ENCODE measurements at places on chromosomes 11 and 22.

DNA sequence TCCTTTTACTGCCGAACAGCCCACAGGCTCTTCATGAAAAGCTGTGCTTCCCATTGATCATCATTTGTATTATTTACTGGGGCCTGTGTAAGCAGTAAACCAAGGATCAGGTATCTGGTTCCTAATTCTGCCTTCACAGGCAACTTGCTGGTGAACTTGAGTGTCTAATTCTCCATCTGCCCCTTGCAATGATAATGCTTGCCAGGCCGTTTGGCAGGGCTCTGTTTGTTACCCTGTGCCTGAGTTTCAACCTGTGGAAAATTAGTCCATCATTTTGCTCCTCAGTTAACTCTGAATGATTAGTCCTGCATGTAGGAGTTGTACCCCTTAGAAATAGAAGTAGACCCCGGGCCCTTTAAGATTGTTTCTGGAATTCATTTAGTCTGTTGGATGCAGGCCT, 298.4 kb upstream of the CADM1 start:
- DNase-seq, result no peak

GRCh38 chr11:45805305-45806071, 539 bp downstream of the SLC35C1 start:
- DNase-seq, result no peak

DNA sequence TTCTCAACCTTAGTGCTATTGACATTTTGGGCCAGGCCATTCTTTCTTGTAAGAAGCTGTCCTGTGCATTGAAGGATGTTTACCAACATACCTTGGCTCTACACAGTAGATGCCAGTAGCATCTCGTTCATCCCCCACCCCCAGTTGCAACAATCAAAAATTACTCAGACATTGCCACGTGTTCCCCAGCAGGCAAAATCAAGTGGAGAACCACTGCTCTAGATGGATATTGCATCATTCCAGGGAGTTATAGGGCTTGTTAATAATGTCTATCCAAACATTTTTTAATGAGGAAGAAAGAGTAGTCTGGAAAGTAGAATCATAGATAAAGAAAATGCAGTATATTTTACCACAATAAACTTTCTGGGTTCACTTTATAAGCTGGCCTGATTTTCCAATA, 64.1 kb downstream of the PRMT3 start:
- DNase-seq, result no peak

DNA sequence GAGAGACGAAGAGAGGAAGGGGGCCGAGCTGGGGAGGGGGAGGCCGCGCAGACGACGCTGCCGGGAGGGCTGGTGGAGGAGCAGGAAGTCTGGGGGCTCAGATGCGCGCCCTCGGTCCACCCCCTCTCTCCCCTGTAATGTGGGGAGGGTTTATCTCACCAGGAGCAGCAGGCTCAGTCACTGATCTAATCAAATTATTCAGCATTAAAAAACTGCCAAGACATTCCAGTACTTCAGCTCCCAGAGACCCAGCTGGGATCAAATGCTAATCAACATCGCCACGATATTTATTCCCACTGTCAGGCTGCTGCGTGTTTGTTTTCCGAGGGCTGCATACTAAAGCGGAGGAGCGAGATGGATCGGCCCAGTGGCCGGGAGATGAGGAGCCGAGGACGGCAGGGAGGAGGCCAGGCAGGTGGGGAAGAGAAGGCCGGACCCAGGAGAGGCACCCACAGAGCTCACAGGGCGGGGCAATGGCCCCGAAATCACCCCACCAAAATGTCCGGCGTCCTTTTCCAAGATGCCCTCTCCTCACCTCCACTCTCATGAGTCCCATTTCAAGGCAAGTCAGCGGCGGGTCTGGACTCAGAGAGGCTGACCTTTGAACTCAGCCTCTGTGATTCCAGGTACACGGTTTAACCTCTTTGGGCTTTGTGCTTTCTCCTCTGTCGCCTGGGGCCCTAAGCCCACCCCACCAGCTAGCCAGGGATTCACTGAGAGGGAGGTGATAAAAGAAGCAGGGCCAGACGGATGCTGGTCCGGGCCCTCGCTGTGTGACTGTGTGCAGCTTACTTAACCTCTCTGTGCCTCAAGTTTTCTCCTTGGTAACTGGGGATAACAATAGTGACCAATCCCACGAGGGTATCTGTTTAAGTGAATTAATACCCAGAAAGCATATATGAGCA, 502.1 kb downstream of the MN1 start:
- DNase-seq, result no peak

DNA sequence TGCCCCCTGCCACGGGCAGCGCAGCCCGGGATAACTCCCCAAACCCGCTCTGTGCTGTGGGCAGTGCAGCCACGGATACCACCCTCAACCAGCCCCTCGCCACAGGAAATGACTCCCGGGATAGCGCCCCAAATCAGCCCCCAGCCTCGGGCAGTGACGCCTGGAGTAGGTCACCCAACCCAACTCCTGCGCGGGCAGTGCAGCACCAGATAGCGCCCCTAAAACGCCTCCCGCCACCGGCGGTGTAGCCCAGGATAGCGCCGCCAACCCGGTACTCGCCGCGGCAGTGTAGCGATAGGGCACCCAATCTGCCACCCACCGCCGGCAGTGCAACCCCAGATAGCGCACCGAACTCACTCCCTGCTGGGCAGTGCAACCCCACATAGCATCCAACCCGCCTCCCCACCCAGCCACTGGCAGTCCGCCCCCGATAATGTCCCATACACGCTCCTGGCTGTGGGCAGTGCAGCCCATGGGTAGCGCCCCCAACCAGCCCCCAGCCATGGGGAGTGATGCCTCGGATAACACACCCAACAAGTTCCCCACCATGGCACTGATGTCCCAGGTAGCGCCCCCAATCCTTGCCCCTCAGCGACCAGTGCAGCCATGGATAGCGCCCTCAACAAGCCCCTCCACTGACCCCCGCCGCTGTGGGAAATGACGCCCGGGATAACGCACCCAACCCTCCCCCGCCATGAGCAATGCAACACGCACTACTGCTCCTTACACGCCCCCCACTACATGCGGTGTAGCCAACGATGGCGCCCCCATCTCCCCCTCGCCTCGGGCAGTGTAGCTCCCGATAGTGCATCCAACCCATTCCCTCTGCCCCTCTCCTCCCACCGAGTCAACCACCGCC, 1.5 kb downstream of the RFPL2 start:
- no peak for DNase-seq

DNA sequence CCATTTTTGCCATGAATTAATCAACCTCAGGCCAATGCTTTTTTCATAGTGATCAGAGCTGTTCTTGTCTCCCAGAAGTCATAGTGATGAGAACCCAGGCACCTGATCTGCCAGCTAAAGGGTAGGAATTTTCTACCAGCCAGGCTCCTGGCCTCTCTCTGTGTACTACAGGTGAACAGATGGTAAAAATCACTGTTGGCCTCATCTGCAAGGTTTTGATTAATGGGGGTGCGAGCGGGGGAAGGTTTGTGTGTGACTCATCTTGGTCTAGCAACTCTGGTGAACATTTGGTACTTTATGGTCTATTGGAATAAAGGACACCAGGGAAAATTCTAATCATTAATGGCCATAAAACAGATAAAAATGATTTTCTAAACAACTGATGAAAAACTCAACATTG, 14.4 kb upstream of the APOL4 start:
- DNase-seq, result no peak

DNA sequence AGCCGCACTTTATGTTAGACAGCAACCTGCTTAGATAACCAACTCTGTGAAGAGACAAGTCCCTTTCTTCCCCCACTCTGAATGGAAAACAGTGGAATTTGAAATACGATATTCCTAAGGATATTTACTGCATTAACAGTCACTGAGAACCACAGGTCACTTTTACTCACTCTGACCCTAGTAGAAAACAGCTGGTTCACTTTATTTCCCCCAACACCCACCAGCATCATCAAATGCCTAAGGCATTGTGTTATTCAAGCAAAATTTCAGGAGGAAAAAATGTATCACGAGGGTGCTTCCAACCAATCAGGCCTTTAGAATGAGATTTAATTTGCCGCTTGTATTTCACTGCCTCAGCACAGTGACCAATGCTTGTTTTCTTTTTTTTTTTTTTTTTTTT, 1134.1 kb upstream of the CCDC90B start:
- no peak for DNase-seq

DNA sequence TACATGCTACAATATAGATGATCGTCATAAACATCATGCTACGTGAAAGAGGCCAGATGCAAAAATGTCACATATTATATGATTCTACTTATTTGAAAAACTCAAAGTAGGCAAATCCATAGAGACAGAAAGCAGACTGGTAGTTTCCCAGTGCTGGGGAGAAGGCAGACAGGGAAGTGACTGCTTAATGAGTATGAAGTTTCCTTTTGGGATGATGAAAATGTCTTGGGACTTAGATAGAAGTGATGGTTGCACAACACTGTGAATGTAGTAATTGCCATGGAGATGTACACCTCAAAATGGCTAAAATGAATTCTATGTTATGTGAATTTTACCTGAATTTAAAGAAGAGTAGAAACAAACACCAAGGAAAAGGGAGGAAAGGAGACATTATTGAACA, 45.2 kb upstream of the EHF start:
- no peak for DNase-seq

DNA sequence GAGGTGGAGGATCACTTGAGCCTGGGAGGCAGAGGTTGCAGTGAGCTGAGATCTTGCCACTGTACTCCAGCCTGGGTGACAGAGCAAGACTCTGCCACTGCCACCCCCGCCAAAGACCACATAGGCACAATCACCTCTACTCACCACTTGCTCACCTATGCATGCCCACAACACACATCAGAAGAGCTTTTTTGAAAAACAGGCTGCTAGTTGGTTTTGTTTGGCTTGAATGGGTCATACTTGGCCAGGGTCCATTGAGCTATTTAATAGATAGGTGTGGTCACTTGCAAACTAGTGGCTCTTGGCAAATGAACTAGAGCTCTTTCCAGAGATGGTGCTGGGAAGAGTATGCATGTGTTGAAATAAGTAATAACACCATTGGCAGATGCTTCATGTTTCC, 80.1 kb downstream of the EMSY start:
- DNase-seq, result no peak

DNA sequence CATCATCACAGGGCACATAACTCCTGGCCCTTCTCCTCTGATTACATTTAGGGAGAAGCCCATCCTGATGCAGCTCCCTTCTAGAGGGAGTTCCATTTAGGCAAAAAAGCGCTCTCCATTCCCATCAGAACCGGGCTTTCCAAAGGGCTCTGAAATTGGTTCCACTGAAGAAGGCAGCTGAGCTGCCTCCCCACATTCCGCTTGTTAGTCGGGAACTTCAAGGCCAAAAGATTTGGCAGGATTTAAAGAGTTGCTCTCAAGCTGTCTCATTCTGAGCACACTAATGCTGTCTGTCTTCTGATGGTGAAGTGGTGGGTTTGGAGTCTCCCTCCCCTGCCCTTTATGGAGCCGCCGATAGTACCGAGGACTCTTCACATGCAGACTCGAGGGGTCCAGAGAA, 26.6 kb upstream of the CABP7 start:
- DNase-seq, result no peak

DNA sequence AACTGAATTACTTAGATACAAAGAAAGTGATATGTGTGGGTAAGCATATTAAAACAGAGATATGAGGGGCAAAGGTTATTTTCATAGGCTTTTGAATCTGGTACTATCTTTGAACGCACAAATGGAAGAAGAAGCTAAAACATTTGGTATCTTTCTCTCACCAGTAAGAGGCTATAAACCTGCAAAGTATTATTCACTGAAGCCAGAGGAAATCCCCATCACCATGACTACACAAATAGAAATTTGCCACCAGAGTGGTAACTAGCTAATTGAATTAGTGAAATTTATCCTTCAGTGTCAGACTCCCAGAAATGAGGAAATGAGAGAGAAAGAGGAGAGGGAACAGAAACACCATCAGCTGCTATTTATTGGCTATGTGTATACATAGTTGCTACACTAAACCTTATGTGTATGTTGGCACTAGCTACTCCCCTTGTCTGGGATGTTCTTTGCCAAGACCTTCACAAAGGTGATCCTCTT, 503.4 kb downstream of the DLG2 start:
- no peak for DNase-seq

DNA sequence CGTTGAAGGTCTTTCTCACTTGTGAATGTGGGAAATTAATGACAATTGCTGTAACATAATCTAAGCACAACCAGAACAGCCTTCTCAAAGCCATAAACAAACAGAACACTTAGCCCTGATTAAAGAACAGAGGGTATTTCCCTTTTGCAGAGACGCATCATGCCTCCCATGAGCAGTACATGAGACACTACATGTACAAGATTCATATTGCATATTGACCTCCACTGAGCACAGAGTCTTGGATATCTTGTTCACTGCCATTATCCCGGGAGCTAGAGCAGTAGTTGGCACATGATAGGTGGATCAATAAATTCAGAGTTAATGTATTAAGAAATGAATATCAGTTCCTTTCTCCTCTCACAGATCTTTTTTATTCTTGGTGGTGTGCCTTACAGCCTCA, 1194.3 kb upstream of the TENM4 start:
- DNase-seq, result no peak

Data from CD4-positive, alpha-beta T cell treated with Interleukin-4 for 1 hour (primary cell).